CD8-positive, alpha-beta T cell (primary cell): ENCODE measurements at places on chromosomes 2 and 18. TPM values are rescaled to one million over a fixed set of nuclear protein-coding genes. Genes with fewer than 3 reads are reported as not detected.

HSPE1 gene
- total RNA-seq: 76.8 TPM

PID1 gene
- not detected for total RNA-seq

RRM2 gene
- 1.6 TPM for total RNA-seq

GAREM1 gene
- total RNA-seq: 0.16 TPM

UNC80 gene
- not detected for total RNA-seq

DYSF gene
- total RNA-seq: 4.6 TPM
